ENCODE measurements at places on chromosomes 6 and 20. TPM values are rescaled to one million over a fixed set of nuclear protein-coding genes. Genes with fewer than 3 reads are reported as not detected.

The GATA5 gene
- 0.14 TPM for total RNA-seq

The RIPOR3 gene
- total RNA-seq: 2.2 TPM

The RIPPLY2 gene
- total RNA-seq: not detected

The CST2 gene
- total RNA-seq: not detected

The CRIP3 gene
- 0.77 TPM for total RNA-seq

The HTR1E gene
- not detected for total RNA-seq

The SLC17A9 gene
- 6.4 TPM for total RNA-seq

The LKAAEAR1 gene
- total RNA-seq: not detected

The DEF6 gene
- 15.1 TPM for total RNA-seq

DNA sequence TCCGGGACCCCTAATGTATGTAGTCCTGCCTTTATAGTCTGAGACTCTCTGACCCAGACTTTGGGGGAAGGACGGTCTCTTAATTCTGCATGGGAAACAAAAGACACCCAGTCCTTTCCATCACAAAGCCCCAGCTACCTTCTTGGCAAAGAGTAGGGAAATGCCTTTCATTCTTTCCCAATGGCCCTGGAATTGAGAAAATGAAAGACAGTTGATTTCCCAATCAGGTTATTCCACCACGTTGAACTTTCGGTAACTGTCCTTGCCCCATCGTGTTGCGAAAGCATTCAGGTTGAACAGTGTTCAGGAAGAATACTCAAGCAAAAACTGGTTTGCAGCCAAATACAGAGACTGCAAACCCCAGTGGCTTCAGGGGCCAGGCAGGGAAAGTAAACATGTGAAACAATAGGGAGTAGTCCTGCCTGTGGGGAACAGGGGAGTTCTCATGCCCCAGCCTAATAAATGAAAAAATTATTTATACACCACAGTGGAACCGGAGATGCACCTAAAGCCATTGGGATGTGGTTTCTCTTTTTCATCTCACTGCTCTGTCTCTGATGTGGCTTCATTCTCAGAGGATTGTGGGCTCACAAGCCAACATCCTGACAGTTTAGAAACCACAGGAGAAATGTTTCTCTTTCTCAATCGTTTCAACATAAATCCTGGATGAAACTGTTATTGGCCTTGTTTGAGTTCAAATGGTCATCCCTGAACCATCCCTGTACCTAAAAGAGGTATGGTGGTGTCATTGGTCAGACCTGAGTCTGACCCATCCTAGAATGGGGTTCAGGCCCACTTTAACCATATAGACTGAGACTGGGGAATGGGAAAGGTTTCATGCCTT lies 44.2 kb upstream of the SLC9A8 start:
- no peak for DNase-seq

DNA sequence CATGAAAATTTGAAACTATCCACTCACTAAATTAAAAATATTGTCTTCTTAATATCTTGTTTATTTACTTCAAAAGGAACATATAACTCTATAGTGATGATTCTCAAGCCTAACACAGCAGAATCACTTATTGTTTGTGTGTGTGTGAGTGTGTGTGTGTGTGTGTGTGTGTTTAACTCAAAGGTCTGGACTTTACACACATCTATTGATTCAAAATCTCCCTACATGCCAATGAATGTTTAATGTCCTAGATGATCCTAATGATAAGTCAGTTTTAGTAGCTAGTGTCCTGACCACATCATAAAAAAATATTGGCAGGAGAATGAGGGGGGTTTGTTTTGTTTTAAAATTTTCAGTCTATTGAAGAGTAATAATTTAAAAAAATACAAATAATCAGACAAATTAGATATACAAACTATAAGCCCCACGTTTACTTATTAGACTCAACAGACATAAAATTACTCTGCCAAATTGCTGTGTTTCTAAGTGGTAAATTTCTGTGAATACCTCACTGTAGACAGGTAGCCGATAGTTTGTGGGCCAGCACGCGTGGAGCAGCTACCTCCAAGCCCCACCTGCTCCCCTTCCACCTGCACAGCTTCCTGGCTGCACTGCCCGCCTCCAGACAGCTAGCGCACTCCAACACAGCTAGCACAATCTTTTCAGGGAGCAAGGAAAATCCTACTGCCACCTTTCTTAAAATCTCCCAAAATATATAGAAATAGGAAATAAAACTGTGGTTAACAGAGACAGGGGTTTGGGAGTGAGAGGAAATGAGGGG lies 349.6 kb downstream of the PKHD1 start:
- no peak for DNase-seq

DNA sequence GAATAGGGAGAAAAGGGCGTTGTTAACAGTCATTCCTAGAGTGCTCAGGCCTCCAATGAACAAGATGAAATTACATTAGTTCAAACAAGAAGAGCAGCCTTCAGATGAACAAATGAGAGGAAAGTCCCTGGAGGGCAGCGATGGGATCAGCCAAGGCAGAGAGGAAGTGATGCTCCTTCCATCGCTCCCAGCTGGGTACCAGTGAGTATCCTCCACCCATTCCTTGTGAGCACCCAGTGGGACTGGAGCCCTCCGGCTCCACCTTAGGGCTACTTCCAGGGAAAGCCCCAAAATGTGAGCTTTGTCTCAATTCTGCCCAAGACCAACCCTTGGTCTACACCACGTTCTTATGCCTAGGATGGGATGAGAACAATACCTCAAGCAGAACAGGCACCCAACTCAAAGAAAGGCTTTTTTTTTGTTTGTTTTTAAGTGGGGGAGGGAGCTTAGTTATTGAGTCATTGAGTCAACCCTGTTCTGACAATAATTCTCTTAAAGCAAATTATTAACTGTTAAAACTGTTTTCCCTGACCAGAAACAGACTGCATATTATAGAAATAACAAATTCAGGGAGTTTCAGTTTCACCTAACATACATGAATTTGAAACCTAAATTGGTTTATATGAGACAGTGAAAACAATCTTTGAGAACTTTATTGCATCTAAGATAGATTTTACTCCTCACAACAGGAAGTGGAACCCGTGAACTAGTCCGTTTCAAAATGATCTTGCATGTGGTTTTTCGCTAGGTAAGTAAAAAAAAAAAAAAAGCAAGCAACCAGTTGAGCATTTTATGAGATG lies 106.9 kb downstream of the IPCEF1 start:
- no peak for DNase-seq

DNA sequence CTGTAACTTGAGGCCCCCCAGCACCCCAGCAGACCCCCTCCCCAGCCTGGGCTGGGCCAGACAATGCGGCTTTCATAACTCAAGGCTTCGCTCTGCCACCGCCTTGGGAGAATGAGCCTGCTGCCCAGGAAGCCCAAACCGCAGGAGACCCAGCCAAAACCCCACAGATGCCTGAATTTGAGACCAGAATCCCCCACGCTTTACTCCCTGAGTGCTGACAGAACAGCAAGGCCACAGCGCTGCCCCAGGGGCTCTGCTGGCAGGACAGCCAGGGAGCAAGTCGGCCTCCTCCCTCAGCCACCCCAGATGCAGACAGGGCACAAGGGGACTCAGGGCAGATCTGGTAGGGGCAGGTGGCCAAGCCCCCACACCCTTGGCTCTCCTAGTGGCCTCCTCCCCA lies 2.2 kb downstream of the MDFI start:
- DNase-seq: no peak

DNA sequence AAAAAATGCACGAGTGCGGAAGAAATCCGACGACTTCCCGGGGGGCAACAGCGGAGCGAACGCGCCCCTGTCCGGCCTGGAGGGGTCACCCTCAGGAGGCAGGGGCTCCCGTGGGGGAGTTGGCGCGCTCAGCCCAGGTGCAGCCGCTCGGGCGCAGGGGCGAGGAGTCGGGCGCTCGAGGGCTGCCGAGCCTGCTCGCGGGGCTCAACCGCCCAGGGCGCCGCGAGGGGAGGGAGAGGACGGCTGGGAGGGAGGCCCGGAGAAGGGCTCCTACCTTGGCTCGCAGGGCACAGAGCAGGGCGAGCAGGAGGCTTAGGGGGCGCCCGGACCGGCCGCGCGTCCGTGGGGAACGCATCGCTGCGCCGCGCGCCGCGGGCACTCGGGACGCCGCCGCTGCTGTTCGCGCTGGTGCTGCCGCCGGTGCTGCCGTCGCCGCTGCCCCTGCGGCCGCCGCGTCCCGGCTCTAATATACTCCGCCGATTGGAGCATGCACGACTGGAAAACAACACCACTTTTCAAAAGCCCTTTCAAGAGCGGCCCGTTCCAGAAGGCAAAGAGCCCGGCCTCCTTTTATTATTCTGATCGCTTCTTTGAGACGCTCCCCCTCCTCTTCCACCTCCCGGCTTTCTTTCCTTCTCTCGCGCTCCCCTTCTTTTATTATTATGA lies 490 bp downstream of the JAG1 start:
- peak; percentile 50 for DNase-seq

- DNase-seq: no peak
These were observed 32.1 kb downstream of the C20orf173 start for GRCh38 chr20:35497320-35497719.

GRCh38 chr6:15109338-15110090 lies 136.4 kb upstream of the JARID2 start:
- DNase-seq: no peak

GRCh38 chr6:36061236-36061635 lies 33.6 kb downstream of the MAPK14 start:
- DNase-seq: no peak

DNA sequence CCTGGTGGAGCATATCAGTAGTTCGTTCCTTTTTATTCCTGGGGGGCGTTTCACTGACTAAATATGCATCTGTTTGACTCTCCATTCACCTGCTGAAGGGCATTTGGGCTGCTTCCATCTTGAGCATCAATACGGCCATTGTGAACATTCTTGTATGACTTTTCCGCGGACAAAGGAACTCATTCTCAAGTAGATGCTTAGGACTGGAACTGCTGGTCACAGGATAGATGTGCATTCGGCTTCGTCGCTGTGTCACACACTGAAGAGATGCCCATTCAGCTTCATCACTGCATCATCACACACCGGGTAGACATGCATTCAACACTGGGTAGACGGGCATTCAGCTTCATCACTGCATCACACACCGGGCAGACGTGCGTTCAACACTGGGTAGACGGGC lies 95.3 kb downstream of the TAF4 start:
- no peak for DNase-seq

GRCh38 chr6:16659466-16660156 lies 101.6 kb downstream of the ATXN1 start:
- no peak for DNase-seq

GRCh38 chr6:84466511-84466910 lies 239.1 kb upstream of the CEP162 start:
- no peak for DNase-seq

DNA sequence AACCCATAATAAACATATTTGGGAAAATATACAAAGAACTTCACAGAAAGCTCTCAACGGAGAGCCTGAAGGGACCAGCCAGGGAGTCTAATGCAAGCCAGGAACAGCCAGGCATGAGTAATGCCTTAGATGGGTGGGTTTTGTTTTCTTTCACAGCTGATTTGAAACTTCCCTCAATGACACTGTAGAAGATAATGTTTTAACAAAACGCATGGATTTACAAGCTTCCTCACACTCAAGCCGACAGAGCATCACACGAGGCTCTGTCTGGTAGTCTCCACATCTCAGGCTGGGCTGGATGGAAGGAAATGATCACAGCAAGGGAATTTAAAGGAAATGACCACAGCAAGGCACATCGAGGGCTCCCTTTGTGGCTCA lies 113.9 kb downstream of the GMPR start:
- DNase-seq: no peak

GRCh38 chr6:2562721-2563451 lies 187.8 kb downstream of the MYLK4 start:
- DNase-seq: no peak

- no peak for DNase-seq
These were observed 1.3 kb downstream of the ADAT2 start for GRCh38 chr6:143449082-143449713.

- no peak for DNase-seq
These were observed 155.7 kb upstream of the PRSS16 start for GRCh38 chr6:27091661-27092315.

GRCh38 chr20:34171640-34172039 lies 59.6 kb upstream of the EIF2S2 start:
- no peak for DNase-seq

- peak; percentile 71 for DNase-seq
These were observed 767 bp downstream of the PTK6 start for GRCh38 chr20:63536241-63536977.

DNA sequence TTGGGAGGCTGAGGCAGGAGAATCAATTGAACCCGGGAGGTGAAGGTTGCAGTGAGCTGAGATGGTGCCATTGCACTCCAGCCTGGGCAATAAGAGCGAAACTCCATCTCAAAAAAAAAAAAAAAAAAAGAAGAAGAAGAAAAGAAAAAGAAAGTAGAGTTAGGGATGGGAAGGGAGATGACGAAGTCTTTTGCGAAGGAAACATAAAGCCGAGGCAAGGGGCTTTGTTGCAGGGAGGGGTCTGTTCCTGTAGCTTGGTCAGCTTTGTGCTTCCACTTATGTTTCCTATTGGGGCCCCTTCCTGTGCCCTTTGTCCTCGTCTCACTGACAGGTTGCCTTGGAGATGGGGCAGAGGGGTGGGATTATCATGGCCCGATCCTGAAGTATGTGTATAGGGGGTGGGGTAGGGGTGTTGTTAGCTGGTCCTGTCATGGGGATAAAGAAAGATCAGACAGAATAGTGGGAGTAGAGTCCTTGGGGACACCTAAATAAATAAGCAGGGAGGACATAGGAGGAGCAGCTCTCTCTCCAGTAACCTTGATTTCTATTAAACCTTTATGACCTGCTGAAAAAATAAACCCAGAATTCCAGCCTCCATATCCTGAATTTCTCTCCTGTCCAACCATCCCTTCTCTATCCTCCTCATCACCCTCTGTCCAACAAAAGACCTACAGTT lies 1.1 kb upstream of the CLIC1 start:
- peak; percentile 70 for DNase-seq

DNA sequence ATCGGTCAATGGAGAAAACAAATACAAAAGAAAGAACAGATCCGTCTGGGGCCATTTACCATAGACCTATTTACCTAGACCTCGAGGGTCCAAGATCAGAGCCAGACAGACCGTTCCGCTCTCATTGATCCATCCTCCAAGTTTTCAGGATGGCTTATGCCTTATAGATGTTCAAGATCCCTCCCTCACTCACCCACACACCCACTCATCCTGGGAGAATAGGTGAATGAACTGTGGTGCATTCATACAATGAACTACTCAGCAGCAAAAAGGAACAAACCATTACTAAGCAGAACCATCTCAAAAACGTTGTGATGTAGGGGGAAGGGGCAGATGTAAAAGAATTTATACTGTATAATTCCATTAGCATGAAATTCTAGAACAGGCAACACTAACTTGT lies 125.1 kb upstream of the RREB1 start:
- no peak for DNase-seq

GRCh38 chr20:44501448-44501847 lies 20.4 kb downstream of the SERINC3 start:
- no peak for DNase-seq

DNA sequence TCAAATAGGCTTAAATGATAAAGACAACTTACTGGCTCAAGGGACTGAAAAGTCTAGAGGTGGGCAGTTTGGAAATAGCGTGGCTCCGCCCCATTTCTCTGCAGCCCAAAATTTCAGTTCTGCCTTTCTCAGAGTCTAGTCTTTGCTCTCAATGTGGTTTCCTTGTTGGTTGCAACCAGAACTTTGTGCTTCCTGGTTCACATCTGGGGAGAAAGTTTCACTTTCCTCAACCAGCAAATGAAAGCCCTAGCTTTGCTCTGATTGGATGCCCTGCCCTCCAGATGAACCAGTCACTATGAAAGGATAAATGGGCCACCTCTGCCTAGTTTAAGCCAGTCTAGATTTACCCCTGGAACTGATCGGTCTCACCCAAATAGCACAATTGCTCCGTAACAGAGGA lies 14.9 kb downstream of the SYCP2L start:
- DNase-seq: no peak

GRCh38 chr6:13488896-13489237 lies 1.5 kb upstream of the GFOD1 start:
- no peak for DNase-seq

Measured in mucosa of descending colon (tissue), 3 donors.